Hippocampal formation (tissue), 2 donors: ENCODE measurements at places on chromosomes 6 and 20.
A peak's percentile ranks its signal among the peaks of the same experiment; 100 is the strongest.

DNA sequence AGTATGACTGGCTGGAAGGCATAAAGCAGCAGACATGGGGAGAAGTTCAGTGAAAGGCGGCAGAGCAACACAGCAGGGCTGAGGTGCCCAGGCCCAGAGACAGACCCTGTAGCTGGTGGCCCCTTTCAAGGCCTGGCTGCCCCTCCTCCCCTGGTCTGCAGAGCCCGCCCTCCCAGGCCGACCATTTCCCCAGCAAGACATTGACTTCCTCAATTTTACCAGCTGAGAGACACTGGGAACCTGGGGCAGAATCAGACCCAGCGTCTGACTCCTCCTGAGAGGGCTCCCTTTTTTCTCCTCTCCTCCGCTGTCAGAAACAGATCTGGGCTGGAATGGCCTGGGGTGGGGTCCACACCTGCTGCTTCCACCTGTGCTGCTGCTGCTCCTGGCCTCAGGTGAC is at the start of gene TREML4:
Gene TREML4 (plus strand): TSS at position 254 of the 400 bp plus-strand sequence. CDS start 79 bp downstream, at position 333.
- DNase-seq = no peak

DNA sequence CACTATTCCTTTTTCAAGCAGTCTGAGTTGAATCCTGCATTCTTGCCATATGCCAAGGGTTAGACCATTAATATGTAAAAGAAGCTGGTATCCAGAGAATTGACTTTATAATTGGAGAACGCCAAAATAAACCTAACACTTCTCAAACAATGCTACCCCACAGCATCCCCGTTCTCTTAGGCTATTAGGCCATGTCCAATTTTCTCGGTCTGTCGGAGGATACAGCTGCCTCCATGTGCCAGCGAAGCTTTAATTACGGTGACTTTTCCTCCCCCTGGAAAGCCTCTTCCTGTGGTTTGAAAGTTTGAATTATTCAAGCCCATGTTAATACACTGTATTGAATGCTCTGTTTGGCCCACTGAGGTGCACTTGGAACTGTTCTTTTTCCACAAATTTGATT is 60.5 kb downstream of the HS3ST5 start:
- DNase-seq = no peak

GRCh38 chr6:170271771-170272314 is 19.0 kb downstream of the DLL1 start:
- no peak for DNase-seq

GRCh38 chr6:105431226-105431625 is 28.3 kb upstream of the PREP start:
- DNase-seq = peak; percentile 45

- DNase-seq = no peak
Observed at GRCh38 chr6:122953766-122954165, 42.3 kb upstream of the CLVS2 start.
